ENCODE measurements at places on chromosomes 13 and 19.

DNA sequence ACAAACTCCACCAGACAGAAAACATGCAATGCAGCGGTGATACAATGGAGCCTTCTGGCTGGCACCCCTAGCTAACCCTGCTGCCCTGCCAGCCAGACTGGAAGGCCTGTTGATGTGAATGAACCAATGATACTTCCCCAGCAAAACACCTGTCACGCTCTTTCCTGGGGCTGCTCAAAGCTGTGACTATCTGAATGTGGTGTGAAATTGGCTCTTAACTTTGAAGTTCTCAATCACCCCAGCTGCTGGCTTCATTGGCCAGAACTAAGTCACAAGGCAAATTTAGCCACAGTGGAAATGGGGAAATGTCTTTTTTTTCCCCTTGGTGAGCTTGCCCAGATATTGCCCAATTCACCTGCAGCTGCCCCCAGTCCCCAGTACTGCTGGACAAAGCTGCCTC is 147.3 kb downstream of the SLC7A1 start:
- no peak for DNase-seq

DNA sequence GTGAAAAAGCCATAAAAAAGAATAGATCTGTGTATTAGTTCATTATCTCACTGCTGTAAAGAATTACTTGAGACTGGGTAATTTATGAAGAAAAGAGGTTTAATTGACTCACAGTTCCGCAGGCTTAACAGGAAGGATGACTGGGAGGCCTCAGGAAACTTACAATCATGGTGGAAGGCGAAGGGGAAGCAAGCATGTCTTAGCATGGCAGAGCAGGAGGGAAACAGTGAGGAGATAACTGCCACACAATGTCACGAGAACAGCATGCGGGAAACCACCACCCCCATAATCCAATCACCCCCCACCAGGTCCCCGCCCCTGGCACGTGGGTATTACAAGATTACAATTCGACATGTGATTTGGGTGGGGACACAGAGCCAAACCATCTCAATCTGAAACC is 39.1 kb upstream of the EEF1AKMT1 start:
- DNase-seq: no peak

DNA sequence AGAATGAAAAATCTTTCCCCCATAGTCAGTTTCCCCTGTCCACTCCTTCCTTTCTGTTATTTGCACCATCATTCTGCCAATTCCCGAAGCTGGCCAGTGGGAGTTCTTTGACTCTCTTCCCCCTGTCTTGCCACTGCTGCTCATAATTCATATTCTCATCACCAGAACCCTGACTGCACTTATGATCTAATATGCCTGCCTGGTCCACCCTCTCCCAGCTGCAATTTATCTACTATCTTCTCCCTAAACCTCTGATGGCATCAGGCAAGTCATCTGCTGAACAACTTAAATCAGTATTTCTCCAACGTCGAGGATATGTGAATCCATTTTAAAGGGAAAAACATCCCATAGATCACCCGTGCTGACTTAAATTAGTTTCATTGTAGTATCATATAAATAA is 458.0 kb upstream of the GPC6 start:
- DNase-seq: no peak

- DNase-seq: no peak
Observed at GRCh38 chr13:77431449-77431848, 104.1 kb upstream of the SCEL start.

DNA sequence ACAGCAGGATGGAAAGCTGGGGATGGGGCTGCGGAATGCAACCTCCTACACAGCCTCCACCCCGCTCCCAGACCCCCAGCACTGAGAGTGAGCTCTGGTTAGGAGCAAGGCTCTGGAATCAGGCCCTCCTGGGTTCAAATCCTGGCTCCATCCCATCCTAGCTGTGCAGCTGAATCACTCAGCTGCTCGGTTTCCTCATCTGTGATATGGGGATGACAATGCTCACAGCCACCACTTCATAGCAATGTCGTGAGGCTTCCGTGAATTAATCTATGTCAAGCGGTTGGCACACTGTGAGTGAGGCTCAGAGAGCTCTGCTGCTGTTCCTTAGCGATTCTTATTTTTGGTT is 538 bp downstream of the ACP7 start:
- no peak for DNase-seq

DNA sequence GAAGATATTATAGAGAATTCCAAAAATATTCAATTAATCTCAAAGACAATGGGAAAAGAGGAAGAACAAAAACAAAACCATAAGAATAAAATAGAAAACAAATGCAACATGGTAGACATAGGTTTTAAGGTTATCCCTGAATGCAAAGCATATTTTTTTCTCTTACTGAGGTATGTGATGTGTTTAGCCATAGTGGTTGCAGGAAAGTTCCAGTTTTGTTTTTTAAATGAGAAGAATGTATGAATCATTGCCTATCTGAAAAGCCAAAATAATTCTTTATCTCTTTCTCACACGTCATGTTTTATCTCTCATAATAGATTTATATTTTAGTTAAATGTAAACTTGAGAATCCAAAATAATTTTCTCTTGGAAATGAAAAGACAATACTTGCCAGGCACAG is 2591.7 kb upstream of the PCDH20 start:
- DNase-seq: no peak
